ENCODE measurements at places on chromosomes 6 and 20.

DNA sequence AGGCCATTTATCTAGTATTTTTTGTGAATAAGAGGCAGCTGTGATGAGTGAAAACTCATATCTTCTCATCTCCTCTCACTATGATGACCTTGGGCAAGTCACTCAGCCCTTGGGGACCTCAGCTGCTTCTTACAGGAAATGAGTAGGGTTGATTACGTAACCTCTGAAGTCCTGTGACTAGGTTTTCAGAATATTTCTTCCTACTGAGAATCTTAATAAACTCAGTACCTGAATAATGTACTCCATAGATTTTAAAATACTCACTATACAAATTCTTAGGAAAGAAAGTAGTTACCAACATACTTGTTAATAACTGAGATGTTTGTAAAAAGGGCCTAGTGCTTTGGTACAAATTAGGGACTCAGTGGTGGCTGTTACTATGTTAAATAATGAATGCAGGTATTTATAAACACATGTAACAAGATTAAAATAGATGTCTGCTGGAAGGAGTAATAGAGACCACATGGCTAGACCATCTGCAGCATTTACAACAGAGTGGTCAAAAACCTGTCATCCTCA, 60.9 kb downstream of the RPRD1B start:
- no peak for DNase-seq

GRCh38 chr6:3618642-3619041, 132.9 kb downstream of the PXDC1 start:
- DNase-seq, result no peak

DNA sequence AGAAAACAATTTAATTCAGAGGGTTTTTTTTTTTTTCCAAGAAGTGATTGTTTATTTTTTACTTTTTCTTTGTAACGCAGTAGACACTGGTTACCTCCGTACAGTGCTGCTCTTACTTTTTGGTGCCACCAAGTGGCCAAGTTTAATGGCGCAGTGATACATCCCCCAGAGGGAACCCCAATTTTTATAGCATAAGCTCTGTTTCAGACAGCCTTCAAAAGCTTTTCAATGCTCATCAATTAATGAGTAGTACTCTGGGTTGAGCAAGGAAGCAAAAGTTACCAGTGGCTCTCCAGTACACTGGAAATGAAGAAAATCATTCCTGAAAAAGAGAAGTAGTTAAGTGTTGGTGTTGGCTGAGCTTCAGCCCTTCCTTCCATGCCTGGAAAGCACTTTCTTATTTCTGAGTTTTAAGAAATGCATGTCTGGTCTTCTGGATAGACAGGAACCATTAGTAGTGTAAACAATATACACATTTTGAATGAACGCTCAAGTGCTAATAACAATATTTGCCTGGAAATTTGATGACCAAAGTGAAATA, 129.1 kb upstream of the SMLR1 start:
- peak; percentile 42 for DNase-seq

- DNase-seq, result peak; percentile 90
Measured at GRCh38 chr6:157650261-157650640, 172.8 kb upstream of the SNX9 start.

GRCh38 chr6:168032005-168032760, 34.7 kb downstream of the KIF25 start:
- no peak for DNase-seq

DNA sequence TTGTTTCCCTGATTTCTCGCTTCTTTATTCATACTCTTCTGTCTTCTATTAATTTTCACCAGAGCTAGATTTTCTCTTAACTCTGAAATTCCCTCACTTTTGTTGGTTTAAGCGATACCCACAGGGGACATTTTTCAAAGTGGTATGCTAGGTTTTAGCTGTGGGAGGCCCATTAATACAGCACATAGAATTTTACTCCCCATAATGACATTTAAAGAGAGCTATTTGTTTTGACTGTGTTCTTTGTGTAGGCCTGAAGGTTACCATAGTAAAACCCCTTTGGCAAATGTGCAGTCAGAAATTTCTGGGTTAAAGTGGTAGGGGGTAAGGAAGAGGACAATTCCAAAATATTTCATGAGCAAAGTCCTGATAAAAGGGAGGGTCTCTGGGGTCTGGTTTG, 721.1 kb upstream of the CITED2 start:
- no peak for DNase-seq

GRCh38 chr20:52150440-52151258, 40.9 kb downstream of the ZFP64 start:
- DNase-seq, result peak; percentile 53

- DNase-seq, result peak; percentile 98
Measured at GRCh38 chr20:31608251-31608945, 3.3 kb downstream of the ID1 start.

DNA sequence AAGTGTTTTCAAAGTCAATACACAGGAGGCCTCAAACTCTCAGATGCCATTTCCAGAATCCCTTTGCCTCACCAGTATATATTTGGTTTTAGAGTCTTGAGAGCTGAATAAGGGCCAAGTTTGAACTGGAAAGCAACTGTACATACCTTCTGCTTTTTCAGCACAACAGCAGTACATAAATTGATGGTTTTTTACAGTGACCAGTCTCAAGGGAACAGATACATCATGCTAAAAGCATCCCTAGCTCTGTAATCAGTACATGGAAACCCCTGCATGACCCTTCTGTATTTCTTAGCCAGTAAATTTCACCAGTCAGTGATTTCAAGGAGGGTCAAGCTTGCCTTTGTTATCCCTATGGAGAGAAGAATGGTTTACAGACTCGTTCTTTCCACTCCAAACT, 40.6 kb upstream of the ECHDC1 start:
- no peak for DNase-seq

All from NCI-H1105 treated with DMSO at 0.1 percent for 48 hours (cell line).